ENCODE measurements at places on chromosomes 1 and 21.
A peak's percentile ranks its signal among the peaks of the same experiment; 100 is the strongest.

DNA sequence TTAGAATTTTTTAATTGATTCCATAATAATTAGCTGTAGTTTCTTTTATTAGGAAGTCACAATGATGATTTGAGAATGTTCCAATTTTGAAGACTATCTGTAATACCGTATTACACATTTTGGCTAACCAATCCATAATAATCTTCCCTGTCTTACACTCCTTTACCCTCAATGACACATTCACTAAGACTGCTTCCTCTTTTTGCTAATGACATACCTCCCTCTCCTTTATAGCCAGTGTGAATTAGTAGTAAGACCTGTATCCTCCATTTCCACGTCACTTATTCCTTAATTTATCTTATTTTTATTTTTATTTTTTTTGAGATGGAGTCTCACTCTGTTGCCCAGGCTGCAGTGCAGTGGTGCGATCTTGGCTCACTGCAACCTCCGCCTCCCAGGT, 10.1 kb downstream of the KDM1A start:
- no peak for DNase-seq

GRCh38 chr1:7218210-7218832, 433.1 kb downstream of the CAMTA1 start:
- no peak for DNase-seq

DNA sequence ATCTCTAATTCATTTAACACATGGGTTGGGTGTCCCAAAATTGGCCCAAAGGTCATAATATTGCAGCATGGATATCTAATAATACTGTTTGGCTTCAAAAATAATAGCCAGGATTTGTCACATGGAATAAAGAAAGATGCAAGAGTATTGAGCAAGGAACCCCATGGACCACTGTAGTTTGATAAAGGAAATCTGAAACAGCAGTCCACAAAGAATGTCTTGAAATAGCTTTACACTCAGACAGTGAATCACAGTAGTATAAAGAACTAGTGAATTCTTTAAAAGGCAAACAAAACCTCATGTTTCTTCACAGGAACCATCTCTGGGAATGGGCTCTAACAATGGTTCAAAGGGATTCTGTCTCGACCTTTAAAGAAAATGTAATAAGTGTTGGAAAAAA, 576.1 kb upstream of the ZRANB2 start:
- DNase-seq = no peak

- DNase-seq = no peak
Observed at GRCh38 chr1:188941986-188942385, 1535.7 kb downstream of the BRINP3 start.

- DNase-seq = no peak
Observed at GRCh38 chr21:45944601-45945000, 37.0 kb upstream of the COL6A1 start.

GRCh38 chr1:82578086-82578726, 777.5 kb downstream of the ADGRL2 start:
- no peak for DNase-seq

GRCh38 chr1:246549665-246550064, 16.4 kb downstream of the TFB2M start:
- no peak for DNase-seq

GRCh38 chr1:149963358-149963757, 26.7 kb upstream of the MTMR11 start:
- no peak for DNase-seq

DNA sequence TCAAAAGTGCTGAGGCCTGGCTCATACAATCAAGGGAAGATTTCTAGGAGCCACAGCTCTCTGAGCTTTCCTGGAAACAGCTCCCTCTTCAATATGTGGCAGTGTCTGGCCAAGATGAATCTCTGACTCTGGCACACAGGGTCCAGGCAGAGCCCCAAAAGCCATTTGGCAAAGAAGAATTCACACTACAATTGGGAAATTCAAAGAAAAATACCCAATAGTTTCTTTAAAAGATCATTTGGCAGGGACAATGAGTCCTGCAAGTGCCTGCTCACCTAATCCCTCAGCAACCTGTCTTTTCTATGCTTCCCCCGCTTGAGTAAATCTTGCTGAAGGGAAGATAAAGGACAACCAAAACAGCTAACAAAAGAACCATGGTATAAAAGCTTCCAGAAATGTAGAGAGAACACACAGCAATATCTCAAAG, 124.6 kb downstream of the TGFBR3 start:
- no peak for DNase-seq

GRCh38 chr1:245378311-245378722, 223.5 kb downstream of the KIF26B start:
- DNase-seq = no peak

DNA sequence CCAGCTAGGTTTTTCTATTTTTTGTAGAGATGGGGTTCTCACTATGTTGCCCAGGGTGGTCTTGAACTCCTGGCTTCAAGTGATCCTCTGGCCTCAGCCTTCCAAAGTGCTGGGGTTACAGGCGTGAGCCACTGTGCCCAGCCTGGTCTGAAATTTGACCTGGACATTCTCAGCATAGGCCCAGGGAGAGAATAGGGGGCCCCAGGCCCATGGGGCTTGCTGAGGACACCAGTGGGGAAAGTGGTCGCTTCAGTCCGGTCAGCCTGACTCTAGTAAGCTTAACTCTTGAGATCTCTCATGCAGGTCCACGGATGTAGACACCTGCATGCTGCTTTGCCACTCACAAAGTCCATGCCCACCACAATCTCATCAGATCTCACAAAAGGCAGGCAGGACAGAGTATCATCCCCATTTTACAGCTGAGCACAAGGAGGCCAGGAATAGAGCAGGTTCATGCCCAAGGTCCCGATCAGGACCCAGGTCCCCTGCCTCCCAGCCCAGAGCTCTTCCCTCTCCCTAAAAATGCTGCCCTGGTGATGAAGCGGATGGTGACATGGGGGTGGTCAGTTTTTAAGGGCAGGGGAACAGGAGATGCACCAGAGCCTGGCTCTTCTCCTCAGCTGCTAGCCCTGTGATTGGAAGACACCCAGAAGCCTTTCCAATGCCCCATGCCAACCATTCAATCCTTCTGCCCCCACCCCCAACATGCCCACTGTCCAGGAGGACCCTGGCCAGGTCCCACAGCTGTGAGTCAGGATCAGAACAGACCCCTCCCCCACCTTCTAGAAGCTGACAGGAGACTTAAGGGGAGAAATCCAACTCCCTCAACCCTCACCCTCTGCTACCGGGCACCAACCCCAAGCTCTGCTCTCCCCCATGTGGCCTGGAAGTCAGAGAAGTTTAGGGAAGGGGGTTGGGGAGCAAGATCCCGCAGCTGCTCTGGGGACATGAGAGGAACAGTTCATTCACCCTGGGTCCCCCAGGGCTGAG, 1.8 kb downstream of the FHL3 start:
- no peak for DNase-seq

- DNase-seq = no peak
Observed at GRCh38 chr1:89519779-89520358, 4.8 kb upstream of the LRRC8B start.

- DNase-seq = no peak
Observed at GRCh38 chr21:42044871-42045495, 26.1 kb upstream of the UMODL1 start.

DNA sequence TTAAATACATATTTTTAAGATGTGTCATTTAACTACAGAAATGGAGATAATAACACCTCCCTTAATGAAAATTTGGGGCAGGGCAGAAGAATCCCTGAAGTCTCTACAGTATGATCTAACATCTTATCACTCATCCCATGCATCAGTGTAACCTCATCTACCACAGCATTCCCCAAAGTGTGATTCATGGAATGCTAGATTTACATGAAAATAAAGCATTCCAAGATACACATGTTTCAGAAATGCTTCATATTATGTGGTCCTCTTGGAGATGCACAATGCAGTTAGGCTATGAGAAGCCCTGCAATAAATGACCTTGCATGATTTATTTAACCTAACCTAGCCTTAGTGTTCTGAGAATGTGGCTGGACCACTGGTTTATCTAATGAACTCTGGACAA, 166.9 kb upstream of the SYT6 start:
- DNase-seq = no peak

DNA sequence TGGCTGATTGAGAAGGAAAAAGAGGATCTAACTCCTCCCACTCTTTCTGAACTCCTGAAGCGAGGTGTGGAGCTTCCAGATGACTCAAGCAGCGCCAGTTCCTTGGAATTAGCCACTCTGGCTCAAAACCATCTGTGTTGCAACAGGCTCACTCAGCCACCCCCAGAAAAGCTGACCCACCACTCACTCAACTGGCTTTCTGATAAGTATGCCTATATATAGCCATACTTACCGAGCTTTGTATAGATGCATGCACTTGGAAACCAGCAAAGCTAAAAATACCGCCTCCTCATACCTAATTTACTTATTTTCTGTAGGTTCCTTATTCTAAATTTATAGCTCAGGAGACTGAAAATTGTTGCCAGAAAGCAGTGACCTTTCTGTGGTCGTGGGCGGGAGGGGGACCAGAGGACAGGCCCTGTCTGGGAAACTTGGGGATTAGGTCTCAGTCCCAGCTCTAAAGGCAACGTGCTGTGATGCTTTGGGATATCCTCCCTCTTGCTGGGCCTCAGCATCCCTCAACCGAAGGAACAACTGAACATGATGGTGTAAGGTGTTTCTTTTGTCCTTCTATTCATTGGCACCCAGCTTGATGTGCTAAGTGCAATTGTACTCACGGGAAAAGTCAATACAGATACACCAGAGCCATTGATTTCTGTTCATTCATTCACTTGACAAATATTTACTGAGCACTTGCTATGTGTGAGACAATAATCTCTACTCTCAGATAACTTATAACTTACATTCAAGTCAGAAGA, 65.7 kb downstream of the NENF start:
- DNase-seq = no peak

- no peak for DNase-seq
Observed at GRCh38 chr1:16324456-16324890, 27.8 kb downstream of the FBXO42 start.

- DNase-seq = no peak
Observed at GRCh38 chr1:31031330-31032143, 34.0 kb downstream of the PUM1 start.

- DNase-seq = peak; percentile 13
Observed at GRCh38 chr1:19390901-19391595, 78.9 kb downstream of the SLC66A1 start.

GRCh38 chr1:231628207-231628876, 1.8 kb downstream of the DISC1 start:
- no peak for DNase-seq

- DNase-seq = no peak
Observed at GRCh38 chr1:110264430-110264829, 54.3 kb downstream of the KCNC4 start.

DNA sequence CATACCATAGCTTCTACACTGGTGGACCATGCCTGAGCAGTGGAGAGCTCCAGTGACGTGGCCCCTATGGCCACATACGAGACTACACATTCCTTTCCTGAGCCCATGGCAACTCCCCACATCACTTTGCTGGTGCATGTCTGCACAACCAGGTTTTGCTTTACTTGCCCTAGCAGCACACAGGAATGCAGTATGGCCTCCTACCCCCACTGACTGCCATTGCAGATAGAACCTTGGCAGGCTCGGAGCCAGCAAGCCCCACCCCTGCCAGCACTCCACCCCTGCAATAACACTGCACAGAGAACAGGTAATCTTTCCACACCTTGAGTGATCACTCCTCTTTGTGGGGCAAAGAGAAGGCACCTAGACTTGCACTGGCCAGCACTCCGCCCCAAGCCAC, 531.9 kb upstream of the CAMK1G start:
- DNase-seq = no peak

- no peak for DNase-seq
Observed at GRCh38 chr1:17005365-17005740, 6.4 kb downstream of the ATP13A2 start.

- DNase-seq = no peak
Observed at GRCh38 chr1:51433269-51433971, 85.6 kb downstream of the EPS15 start.

DNA sequence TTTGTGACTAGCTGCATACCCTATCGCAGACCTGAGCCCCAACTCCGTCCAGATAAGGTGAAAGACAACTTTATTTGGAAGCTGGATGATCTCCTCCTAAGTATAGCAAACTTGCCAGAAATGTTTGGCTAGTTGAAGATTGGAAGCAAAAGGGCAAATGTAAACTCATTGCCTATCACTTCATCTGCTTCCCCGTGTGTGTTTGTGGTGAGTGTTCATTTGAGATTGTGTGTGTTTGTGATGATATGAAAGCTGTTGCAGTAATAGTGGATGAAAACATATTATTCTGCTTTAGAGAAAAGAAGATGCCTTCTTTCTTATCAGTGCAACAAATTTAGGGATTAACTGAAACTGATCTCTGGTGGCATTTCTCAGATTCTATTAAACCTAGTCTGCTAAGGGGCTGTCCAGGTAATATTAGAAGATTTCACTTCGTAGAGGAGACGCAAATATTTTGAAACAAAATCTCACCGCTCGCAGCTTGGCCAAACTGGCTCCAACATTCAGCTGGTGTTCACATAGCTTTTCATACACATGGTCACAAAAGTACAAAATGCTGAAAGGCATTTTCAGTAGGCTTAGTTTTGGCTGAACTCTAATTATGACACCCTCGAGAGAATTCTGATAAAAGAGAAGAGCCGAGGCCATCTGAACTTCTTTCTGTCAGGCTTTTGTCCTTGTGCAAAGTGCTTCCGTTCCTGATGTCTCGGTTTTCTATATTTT, 1.1 kb downstream of the TBX19 start:
- no peak for DNase-seq

DNA sequence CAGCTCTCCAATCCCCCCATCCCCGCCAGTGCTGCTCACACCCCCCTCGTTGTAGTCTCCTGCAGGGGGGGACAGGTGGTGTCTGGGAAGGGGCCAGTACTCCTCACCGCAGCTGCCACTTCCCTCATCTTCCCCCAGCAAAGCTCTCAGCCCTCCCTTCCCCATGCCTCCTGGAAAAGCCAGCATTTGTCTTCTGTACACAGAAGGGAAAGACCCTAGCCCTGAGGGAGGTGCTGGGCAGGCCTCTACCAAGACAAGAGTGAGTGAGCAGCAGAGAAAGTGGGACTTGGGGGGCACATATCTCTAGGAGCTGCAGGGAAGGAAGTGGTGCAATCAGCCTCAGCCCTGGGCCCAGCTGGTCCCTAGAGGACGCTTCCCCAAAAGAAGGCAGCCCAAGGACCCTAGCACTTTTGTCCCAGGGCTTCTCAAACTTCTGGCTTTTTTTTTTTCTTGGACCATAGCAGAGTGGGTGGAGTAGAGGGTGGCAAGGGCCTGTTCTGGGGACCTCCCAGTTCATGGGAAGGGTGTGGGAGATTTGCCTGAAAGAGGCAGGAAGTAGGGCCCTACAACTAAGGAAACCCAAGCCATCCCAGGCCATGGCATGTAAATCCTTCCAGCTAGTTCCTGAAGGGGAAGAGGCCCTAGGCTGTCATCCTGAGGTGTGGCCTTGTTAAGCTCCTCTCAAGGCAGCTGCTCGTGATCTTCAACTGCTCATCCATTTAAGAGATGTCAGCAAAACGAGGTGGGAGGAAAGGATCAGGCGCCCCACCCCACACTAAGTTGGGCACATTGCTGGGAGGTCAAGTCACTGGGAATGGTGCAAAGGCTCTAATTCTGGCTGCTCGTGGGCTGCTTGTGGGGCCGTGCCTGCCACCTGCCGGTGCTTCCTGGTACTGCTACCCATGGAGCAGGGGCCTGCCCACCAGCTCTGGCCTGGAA, 12.6 kb downstream of the ZC3H12A start:
- no peak for DNase-seq

All from stimulated activated CD8-positive, alpha-beta memory T cell treated with anti-CD3 and anti-CD28 coated beads, Interleukin-4, amount 100 ng/mL, for 1 hour (primary cell).